Naive B cell (primary cell): ENCODE measurements at places on chromosomes 1 and 21.
A peak's percentile ranks its signal among the peaks of the same experiment; 100 is the strongest.

DNA sequence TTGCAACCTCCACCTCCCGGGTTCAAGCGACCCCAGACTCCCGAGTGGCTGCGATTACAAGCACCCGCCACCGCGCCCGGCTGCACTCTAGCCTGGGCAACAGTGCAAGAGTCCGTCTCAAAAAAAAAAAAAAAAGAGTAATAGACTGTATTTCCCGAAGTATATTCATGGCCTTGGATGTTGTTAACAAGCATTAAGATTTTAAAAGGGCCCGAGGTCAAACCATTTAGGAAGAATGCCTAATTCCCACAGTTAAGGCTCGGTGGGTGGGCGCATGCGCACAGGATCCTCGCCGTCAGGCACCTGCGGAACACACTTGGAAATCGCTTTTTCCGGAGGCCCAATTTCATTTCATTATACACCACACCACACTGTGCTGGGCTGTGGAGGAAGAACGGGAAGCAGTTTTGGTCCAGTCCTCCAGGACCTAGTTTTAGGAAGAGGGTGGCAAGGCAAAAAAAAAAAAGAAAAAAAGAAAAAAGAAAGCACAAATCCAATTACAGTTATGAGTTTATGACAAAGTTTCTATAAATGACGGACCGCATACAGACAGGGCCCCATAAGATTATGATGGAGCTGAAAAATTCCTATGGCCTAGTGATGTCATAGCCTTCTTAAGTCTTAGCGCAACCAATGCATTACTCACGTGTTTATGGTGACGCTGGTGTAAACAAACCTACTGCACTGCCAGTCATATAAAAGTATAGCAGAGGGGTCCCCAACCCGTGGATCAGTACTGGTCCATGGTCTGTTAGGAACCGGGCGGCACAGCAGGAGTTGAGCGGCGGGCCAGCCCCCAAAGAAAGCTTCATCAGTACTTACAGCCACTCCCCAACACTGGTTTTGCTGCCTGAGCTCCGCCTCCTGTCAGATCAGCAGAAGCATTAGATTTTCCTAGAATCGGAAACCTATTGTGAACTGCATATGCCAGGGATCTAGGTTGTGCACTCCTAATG is 38.2 kb downstream of the H3-3A start:
- DNase-seq, result no peak
- peaks cover 15% of the 10 kb centered on the region for H3K4me1 ChIP-seq
- H3K27ac ChIP-seq, result peak overlapping the region; percentile 81

- H3K27ac ChIP-seq, result no peak overlapping the region
- no peaks in the 10 kb centered on the region for H3K4me1 ChIP-seq
- no peak overlapping the region for H3K4me3 ChIP-seq
- no peaks in the 10 kb centered on the region for H3K27me3 ChIP-seq
Measured at GRCh38 chr1:178353524-178353923, 143.2 kb downstream of the CLEC20A start.

- peaks cover 4% of the 10 kb centered on the region for H3K4me1 ChIP-seq
- H3K27ac ChIP-seq, result no peak overlapping the region
- H3K4me3 ChIP-seq, result no peak overlapping the region
- no peaks in the 10 kb centered on the region for H3K36me3 ChIP-seq
- DNase-seq, result no peak
Measured at GRCh38 chr1:174058624-174059023, 36.5 kb upstream of the RC3H1 start.

- H3K4me3 ChIP-seq, result no peak overlapping the region
- H3K27ac ChIP-seq, result no peak overlapping the region
- H3K4me1 ChIP-seq, result no peaks in the 10 kb centered on the region
- peaks cover 16% of the 10 kb centered on the region for H3K27me3 ChIP-seq
- H3K36me3 ChIP-seq, result no peaks in the 10 kb centered on the region
Measured at GRCh38 chr1:221415651-221416050, 326.2 kb downstream of the DUSP10 start.

DNA sequence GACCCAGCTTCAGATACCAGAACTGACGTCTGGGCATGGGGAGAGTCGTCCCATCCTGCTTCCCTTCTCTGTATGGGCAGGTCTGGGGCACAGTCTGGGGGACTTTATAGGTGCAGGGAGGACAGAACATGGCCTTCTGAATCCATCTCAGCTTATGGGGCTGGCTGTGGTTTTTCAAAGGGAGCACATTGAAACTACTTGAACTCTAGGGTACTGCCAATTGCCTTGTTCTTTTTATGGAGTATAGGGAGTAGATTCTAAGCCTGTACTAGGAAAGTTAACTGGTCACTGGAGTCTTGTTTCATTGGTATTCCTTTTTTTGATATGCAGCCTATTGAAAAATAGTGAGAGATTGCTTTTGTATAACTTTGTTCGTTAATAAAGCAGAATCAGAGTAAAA is 90.2 kb downstream of the ATP5PO start:
- H3K27ac ChIP-seq, result no peak overlapping the region
- DNase-seq, result no peak
- no peaks in the 10 kb centered on the region for H3K36me3 ChIP-seq

GRCh38 chr1:156880473-156880872 is 13.0 kb upstream of the PEAR1 start:
- no peaks in the 10 kb centered on the region for H3K4me1 ChIP-seq
- no peak overlapping the region for H3K4me3 ChIP-seq
- H3K27me3 ChIP-seq, result peaks cover 34% of the 10 kb centered on the region
- no peak for DNase-seq
- H3K36me3 ChIP-seq, result no peaks in the 10 kb centered on the region
- peak overlapping the region; percentile 63 for H3K27ac ChIP-seq

DNA sequence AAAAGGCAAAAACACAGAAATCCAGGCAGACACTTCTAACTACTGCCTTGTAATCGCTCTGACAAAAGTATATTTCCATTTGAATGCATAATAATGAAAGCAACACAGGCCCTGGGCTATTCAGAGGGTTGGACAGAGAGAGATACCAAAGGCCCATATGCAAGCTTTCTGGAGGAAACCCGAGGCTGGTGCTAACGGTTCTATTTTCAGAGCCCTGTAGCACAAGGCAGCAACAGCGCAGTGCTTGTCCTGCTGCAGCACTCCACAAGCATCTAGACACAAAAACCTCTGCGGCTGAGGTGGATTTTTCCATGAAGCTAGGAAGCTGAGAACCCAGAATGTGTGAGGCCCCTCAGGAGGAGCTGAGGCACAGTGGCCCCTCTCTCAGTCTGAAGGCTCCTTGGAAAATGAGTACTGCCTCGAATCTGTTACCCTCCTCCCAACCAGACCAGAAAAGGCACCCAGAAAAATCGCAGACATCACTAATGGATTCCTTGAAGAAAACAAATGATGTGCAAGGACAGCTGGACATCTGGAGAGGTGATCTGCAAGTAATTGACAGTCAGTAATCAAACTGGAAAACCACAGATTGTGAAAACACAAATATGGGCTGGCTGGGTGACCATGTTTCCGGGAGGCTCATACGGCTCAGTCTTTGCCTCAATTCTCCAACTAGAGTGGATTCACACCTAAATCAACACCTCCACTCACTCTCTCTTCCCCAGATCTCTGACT is 54.0 kb downstream of the COLGALT2 start:
- H3K27ac ChIP-seq, result no peak overlapping the region
- no peaks in the 10 kb centered on the region for H3K36me3 ChIP-seq
- H3K4me1 ChIP-seq, result no peaks in the 10 kb centered on the region
- no peak for DNase-seq

DNA sequence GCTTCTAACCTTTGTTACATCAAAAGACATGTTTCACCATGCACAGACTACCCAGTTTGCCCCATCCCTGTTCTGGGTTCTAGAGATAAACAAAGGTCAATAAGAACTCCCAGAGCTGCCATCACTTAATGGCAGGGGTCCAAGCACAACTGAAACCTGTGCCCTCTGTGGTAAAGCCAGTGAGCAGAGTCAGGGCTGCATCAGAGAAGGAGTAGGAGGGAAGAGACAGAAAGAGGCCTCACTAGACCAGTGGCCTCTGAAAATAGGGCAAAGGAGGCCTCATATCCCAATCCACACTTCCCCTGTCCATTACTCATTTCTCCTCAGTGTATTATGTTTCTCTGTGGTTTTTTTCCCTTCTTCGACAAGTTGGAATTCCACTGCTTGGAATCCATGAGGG is 10.2 kb downstream of the ATP1A2 start:
- H3K36me3 ChIP-seq, result no peaks in the 10 kb centered on the region
- no peaks in the 10 kb centered on the region for H3K4me1 ChIP-seq
- peaks cover 39% of the 10 kb centered on the region for H3K27me3 ChIP-seq
- H3K4me3 ChIP-seq, result no peak overlapping the region
- DNase-seq, result no peak

DNA sequence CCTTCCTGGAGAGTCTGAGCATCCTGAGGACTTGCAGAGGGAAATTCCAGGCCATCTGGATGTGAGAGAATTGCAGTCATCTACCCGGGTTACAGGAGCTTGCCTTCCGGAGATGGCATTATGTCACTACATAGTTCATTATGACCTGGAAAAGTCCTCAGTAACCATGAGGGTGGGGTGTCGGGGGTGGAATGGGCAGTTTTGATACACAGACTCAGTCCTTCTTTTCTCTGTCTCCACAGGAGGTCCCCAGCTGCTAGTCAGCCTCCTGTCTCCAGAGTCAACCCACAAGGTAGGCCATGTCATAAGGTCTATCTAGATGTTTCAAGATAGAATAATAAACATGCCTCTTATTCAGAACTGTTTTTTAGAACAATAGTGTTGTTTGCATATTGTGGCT is 268.2 kb upstream of the SGIP1 start:
- no peaks in the 10 kb centered on the region for H3K36me3 ChIP-seq
- no peaks in the 10 kb centered on the region for H3K27me3 ChIP-seq
- DNase-seq, result no peak
- no peak overlapping the region for H3K4me3 ChIP-seq
- H3K4me1 ChIP-seq, result peaks cover 8% of the 10 kb centered on the region
- H3K27ac ChIP-seq, result no peak overlapping the region
